HFF-Myc (cell line): ENCODE measurements at places on chromosomes 5 and 9.

GRCh38 chr5:156197042-156197635 lies 129.8 kb upstream of the SGCD start:
- no peak for DNase-seq

DNA sequence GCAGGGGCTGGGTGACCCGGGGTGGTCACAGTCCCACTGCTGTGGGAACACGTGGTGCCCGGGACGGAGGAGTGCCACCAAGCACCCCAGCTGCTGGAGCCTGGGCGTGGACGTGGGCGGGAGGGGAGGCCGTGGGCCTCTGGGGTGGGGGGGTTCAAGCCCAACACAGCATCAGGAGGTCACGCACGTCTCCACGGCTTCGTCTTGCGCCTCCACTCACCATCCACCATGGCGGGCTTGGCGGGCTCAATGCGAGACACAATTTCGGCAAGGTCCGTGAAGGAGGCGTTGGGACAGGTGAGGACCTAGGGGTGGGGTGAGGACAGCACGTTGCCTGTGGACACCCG lies 2.2 kb upstream of the NSMF start:
- no peak for DNase-seq

GRCh38 chr9:93292664-93293328 lies 108.9 kb downstream of the WNK2 start:
- DNase-seq, result no peak

- no peak for DNase-seq
These were observed 228.0 kb upstream of the KIF2A start for GRCh38 chr5:62077823-62078550.

DNA sequence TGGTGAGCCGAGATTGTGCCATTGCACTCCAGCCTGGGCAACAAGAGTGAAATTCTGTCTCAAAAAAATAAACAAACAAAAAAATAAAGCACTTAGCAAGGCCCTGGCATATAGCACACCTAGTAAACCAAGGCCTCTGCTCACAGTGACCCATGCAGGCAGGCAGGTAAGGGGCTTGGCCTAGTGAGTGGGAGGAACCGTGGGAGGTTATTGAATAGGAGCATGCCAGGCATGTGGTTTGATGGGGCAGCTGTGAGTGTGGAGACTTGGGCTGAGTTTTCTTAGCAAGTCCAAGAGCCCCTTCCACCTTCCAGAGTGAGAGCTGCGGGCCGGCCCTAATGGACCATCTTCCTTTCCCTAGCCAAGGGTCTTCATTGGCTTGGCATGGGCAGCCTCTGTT lies 4.5 kb upstream of the NDST1 start:
- DNase-seq, result no peak

- no peak for DNase-seq
These were observed 17.2 kb downstream of the NKX2-5 start for GRCh38 chr5:173217626-173218397.

GRCh38 chr5:121890297-121890858 lies 38.7 kb downstream of the FTMT start:
- DNase-seq, result no peak

GRCh38 chr5:65462139-65462705 lies 19.5 kb downstream of the ADAMTS6 start:
- DNase-seq, result no peak

- DNase-seq, result no peak
These were observed 31.7 kb downstream of the ALG2 start for GRCh38 chr9:99189887-99190596.

DNA sequence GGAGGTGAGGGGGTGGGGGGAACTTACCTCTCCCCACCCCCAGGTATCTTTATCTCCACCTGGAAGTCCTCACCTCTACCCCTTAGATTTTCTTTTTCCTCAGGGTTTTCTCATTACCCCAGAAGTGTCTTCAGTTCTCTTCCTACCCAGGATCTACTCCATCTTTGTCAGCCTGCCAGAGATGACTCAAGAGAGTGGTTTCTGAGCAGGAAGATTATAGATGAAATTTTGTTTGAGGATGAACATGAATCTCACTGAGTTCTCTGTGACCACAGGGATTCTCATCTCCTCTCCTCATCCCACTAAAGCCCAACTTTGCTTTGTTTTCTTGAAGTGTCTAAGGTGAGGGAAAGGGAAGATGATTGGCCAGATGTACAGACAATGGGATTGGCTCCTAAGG lies 5.2 kb upstream of the HINT2 start:
- no peak for DNase-seq
